Activated naive CD8-positive, alpha-beta T cell treated with anti-CD3 and anti-CD28 coated beads, Interleukin-2, amount 10 ng/mL, durations not matched to agents 7 days and 5 days (primary cell): ENCODE measurements at places on chromosomes 5 and 9.

- DNase-seq: no peak
Measured at GRCh38 chr5:143308731-143309130, 94.8 kb downstream of the NR3C1 start.

GRCh38 chr5:33035851-33036527 is 324.9 kb downstream of the NPR3 start:
- no peak for DNase-seq

- DNase-seq: no peak
Measured at GRCh38 chr9:91751922-91752321, 198.1 kb downstream of the ROR2 start.

- no peak for DNase-seq
Measured at GRCh38 chr5:132782101-132782500, 5.1 kb upstream of the SEPTIN8 start.

DNA sequence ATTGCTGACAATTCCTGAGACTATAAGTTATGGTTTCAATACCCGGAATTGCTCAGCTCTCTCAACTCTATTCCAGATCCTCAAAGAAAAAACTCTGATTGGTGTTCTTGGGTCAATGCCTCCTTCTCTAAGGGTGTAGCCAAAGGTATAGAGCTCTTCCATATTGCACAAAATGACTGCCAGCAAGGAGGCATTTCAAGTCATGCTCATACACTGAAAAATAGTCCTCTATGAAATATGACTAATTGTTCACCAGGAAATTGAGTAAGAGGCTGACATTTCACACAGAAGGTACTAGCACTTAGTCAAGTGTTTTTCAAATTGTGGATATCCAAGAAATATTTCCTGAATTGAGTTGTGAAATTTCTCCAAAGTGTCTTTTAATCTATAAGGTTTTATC is 111.1 kb upstream of the KLF9 start:
- DNase-seq: no peak

GRCh38 chr9:110136802-110137201 is 71.2 kb downstream of the C9orf152 start:
- no peak for DNase-seq

GRCh38 chr5:36066540-36067210 is at the start of gene UGT3A2:
UGT3A2 (minus strand) TSS chr5:36066882; CDS start chr5:36066789, 93 bp downstream.
- DNase-seq: no peak

DNA sequence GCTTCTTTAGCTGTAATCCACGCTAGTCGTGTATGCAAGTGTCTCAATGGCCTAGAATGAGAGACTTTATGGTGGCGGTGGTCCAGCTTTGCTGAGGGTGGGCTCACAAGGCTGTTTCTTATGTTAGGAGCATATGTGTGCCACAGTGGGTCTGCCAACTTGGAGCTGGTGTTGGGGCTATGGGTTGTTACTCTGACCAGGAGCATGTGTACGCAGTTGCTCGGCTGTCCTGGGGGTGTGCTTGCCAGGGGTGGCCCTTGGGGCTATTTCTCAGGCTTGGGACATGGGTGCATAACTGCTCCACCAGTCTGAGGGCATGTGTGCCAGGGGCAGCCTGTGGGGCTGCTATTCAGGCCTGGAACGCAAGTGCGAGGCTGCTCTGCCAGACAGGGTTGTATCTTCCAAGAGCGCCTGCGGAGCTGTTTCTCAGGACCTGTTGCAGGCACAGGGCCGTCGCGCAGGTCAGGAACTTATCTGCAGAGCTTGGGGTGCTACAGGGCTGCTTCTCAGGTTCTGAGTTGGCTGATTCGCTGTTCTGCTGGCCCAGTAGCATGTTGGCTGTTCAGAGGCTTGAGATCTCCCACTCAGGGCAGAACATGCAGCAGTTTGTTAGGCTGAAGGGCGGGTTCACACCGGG is 187.9 kb upstream of the TLX3 start:
- no peak for DNase-seq

DNA sequence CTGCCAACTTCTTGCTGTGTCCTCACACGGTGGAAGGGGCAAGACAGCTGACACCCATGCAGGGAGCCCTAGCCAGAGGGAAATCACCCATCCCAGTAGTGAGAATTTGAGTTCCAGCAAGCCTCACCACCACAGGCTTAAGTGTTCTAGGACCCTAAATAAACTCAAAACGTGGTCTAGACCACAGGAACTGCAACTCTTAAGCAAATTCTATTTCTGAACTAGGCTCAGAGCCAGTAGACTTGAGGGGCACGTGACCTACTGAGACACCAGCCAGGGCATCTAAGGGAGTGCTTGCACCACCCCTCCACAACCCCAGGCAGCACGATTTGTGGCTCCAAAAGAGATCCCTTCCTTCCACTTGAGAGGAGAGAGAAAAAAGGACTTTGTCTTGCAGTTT is 96.0 kb upstream of the PHF24 start:
- no peak for DNase-seq

- no peak for DNase-seq
Measured at GRCh38 chr9:110116543-110116885, 91.4 kb downstream of the C9orf152 start.

DNA sequence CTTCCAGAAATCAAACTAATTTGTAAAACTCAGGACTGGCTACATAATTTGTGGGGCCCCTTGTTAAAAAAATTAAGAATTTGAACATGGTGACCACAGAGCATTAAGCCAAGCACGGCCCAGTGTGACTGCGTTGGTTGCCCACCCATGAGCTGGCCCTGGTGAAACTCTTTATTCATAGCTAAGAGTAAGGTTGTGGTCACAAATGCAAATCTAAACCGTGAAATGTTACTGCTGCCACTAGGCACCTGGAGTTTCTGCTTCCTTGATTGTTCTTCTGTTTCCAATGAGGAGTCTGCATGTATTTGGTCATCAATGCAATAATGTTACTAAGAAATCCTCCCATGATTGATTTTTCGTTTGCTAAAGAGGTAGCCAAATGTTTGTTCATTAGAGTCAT is 4.2 kb downstream of the GCNT1 start:
- no peak for DNase-seq

GRCh38 chr5:172773481-172774469 is 2.8 kb upstream of the DUSP1 start:
- no peak for DNase-seq

DNA sequence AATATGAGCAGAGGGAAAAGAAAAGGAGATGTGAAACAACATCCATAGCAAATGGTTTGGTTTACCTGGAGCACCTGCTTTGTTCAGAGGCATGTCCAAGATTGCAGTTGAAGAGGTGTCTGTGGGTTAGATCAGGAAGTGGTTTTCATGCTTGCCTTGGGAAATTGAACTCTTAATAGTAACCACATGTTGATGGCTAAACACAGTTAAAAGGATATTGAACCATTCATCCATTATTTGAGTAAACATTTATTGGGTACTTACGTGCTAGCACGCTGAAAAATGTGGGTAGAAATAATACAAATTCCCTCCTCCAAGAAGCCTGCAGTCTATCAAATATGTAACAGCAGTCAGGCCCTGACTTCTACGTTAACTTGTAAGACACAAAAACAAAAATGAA is 235.7 kb upstream of the TNC start:
- no peak for DNase-seq

GRCh38 chr5:38678076-38678475 is 121.6 kb upstream of the LIFR start:
- no peak for DNase-seq

DNA sequence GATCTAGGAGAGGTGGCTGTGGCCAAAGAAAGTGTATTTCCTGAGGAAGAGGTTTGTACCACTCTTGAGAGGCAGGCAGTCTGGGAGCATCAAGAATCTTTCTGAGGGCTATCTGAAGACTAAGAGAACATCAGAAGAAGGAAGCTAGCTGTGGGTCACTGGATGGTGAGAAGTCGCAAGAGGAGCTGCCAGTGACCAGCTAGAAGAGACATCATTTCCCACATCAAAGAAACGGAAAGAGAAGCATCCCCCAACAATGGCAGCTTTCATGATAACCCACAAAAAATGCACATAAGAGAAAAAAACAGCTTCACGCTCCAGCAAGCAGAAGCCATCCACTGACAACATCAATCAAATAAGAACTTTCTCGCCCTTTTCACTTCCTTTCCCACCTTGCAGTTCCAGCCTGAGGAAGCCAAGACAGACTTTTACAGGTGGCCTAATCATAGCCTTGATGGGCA is 25.0 kb upstream of the CEP78 start:
- DNase-seq: peak; percentile 28

DNA sequence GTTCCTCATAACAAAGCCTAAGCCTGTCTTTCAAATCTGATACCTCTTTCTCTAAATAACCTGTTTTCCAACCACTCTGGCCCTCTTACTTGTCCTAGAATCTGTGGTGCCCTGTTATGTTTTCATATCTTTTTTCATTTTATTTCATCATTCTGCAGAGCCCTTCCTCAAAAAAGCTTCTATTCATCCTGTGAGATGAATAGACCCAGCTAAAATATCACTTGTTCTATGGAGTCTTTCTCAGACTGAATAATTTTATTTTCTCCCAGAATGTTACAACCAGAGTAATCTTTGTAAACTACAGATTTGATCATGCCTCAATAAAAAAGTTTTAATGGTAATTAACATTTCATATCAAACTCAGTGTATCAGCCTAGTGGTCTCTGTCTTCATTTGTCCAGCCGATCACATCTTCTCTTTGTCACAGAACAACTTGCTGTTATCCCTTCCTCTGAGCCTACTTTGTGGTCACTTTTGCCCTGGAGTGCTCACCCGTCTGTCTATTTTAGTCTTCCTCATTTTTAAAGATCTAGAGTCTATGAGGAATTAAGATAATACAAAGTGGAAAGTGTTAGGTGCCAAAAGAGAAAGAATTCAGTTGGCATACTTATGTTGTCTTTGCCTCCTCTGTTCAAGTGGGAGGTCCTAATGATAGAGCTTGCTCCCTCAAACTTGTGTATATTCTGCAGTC is 77.8 kb downstream of the ZCCHC7 start:
- no peak for DNase-seq

GRCh38 chr5:138352722-138353559 is 456 bp downstream of the KDM3B start:
- peak; percentile 87 for DNase-seq

GRCh38 chr9:90965226-90966030 is 163.8 kb downstream of the SYK start:
- no peak for DNase-seq

DNA sequence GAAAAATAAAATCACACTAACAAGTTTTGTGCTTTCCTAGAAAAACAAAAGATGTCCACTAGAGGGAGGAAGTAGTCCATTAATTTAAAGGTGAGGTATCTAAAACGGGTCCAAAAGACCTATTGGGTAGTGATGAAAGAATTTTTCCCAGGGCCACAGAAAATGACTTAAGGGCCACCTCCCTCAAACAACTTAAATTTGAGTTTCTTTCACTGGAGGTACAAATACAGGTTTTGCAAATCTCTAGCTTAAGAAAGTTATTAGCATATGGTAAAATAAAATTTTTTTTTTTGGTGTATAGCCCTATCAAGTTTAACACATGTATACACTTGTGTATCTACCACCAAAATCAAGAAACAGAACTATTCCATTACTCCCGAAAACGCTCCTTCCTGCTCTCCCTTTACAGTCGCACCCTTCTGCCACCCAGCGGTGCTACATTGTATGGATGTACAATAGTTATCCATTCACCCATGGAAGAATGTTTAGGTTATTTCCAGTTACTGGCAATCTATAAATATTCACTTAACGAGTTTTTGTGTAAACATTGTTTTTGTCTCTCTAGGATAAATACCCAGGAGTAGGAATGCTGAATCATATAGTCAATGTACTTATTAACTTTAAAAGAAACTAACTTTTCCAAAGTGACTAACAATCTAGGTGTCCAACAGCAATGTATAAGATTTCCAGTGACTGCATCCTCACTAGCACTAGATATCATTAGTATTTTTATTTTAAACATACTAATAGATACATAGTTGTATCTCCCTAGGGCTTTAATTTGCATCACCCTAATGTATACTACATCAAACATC is 21.9 kb downstream of the DEPDC1B start:
- no peak for DNase-seq
